ENCODE measurements at places on chromosomes 2 and 18. TPM values are rescaled to one million over a fixed set of nuclear protein-coding genes. Genes with fewer than 3 reads are reported as not detected.

DNA sequence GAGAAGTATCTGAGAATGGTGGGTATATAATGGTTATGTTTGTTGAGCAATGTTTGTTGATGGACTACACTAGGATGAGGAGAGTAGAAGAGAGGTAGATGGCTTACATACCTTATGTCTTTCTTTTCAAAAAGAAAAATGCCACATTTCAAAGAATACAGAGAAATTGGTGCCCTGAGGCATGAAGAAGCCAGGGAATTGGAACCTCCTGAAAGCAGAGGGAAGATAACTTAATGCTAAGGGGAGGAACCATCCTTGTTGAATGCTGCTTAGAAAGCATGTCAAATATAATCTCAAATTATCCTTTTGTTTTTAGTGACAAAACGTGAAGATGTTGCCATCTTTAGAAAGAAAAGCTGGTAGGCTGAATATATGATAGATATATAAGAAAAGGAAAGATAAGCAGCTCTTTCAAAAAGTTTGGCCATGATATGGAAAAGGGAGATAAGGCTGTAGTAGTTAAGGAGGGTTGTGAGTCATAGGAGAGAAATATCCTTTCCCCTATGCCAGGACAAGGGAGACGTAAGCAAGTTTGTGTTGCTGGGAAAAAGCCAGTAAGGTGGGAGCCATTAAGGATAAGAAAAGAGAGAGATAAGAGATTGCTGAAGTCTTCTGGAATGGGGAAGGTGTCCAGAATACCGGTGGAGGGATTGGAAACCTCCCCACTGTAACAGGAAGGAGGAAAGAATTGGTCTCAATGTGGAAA, 66.3 kb downstream of the SCN2A start:
- no peak for DNase-seq

GRCh38 chr2:3311601-3312000, 66.0 kb downstream of the EIPR1 start:
- no peak for DNase-seq

- peak; percentile 95 for DNase-seq
Observed at GRCh38 chr18:75638223-75638775, 210.8 kb upstream of the SMIM21 start.

GRCh38 chr2:233761040-233761769, 1.1 kb downstream of the UGT1A1 start:
- DNase-seq: no peak

- DNase-seq: no peak
Observed at GRCh38 chr18:13207294-13207693, 11.3 kb upstream of the LDLRAD4 start.

DNA sequence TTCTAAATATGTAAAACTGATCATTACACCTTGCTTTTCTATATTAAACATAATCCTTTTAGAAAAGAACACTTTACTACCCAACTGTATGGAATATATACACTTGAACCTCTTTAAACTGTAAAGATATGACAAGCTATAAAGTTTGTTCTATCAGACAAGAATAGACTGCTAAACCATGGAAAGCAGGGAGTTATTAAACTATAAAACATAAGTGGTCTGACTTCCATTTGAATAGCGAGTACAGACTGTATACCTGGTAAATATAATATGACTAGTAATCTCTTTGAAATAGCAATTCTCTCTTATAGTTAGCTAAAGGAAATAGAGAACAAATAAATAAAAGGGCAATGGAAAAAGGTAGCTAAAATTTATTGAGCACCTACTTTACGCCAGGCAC, 125.7 kb downstream of the PRKRA start:
- no peak for DNase-seq

DNA sequence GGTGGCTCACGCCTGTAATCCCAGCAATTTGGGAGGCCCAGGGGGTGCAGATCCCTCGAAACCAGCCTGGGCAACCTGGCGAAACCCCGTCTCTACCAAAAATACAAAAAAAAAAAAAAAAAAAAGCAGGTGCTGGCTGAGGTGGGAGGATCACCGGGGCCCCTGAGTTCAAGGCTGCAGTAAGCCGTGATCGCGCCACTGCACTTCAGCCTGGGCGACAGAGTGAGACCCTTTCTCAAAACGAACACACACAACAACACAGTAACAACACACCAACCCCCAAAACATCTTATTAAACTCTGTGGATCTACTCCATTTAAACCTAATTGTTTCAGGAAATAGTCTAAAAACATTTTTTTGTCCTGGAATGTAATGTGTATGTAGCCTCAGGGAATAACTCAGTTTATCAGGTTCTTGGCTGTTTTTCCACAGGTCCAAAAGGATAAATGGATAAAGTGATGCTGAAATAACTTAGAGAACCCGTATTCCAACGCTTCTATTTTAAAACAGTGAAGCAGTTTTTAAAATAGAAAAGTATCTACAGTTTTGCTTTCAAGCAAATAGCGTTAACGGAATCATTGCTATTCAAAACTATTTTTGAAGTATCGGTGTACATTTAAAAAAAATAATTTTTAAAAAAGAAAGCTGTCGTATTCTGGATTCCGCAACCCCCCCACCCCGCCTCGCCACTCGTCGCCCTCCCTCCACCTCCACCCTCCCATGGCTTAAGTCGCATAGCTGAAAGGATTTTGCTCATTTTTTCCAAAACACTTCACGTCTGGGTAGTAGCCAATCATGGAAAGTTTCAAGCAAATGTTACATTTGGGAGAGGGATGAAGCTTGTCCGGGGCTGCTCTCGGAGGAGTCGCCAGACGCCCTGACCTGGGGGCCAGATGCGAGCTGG, 895 bp upstream of the GLS start:
- DNase-seq: no peak

DNA sequence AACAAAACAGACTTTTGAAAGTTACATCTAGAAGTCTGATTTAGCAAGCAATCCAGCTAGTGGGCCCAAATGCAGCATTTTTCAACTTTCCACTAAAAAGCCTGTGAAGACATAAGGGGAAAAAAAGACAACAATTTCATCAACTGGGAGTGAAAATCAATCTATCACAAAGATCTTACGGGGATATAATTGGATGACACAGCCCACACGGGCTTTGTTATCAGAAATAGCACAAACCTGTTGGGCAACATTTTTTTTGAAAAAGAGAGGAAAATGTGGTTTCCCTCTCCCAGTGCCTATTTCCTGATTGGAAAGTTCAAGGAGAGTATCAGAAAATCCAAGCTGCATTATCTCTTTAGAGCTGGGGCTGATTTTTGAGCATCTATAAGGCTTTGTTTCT, 132.7 kb downstream of the EVA1A start:
- DNase-seq: no peak

DNA sequence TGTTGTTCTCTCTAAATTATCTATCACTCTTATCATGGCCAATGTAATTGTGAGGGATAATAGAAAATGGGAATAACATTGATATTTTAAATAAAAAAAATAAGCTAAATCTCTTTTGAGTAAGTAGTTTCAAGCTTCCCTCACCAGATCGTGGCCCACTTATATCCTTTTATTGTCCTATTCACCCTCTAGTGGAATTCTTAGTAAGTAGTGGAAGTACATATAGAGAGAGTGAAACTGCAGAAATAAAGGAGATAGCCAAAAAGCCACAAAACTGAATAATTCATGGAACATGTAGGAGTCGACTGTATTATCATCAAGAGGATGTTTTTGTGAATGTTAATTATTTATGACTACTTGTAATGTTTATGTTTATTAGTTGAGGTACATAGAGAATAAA, 66.1 kb upstream of the DTNA start:
- DNase-seq: no peak

- DNase-seq: no peak
Observed at GRCh38 chr2:12539336-12539735, 177.4 kb upstream of the TRIB2 start.

DNA sequence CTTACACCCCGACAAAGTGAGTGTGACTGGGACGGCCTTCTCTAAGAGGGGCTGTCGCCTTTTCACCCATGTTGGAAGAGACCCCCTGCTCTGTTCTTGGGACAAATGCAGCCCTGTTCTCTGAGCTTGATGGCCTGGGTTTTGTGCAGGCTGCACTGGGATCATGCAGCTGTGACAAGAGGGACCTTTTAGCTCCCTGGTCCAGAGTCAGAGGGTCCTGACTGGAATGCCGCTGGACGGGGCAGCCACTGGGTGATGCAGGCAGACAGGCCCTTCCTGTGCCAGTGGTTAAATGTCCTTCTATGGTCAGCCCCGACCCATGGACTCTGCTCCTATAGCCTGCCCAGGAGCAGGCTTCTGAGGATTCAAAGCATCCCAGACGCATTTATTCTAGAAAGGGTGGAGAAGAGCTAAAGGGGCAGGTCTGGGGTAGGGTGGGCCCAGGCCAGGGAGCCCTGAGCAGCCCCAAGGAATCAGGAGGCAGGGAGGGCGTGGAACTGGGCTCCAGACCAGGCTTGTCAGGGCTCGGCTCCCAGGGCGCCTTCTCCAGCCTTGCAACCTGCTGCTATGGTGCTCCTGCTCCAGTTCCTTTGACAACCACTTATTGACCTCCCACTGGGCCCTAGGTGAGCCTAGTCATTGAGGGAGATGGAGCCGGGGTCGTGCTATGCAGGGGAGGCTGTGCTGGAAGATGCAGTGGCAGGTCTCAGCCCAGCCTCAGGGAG, 277.9 kb upstream of the HS6ST1 start:
- DNase-seq: no peak

Gene C2orf15
- not detected for total RNA-seq

Gene IL1RN
- not detected for total RNA-seq

Gene OBSL1
- 62.1 TPM for total RNA-seq

Gene KIAA2012
- total RNA-seq: not detected

Gene TUBA3D
- 2.0 TPM for total RNA-seq
